Activated CD4-positive, CD25-positive, alpha-beta regulatory T cell treated with anti-CD3 and anti-CD28 coated beads, Interleukin-2, amount 50 U/mL, for 72 hours (primary cell): ENCODE measurements at places on chromosomes 4 and X.
A peak's percentile ranks its signal among the peaks of the same experiment; 100 is the strongest.

DNA sequence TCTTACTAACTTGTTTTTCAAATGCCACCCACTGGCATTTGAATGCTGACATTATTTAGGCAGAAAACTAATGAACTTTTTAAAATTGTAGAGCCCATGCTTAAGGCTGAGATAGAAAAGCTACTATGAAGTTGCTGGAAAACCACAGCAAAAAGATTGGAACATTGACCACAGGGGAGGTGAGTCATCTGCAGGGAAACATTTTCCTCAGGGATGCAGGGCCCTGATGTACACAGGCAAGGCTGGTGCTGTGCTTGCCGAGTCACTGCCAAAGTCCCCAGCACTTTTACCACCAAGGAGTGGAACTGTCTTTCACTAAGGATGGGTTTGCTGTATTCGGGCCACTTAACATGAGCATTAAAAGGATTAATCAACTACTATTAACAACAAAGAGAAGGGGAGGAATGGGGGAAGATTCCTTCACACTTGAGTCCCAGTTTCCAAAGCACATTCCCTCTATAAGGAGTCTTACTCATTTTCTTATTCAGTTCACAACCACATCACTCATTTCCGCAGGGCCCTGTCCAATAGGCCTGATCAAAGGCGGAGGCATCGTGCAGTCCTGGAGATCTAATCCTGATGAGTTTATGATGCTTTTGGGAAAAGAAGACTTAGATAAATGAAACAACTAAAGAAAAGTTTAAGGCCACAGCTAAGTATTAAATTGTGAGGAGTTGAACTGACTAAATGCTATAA is 202.9 kb upstream of the NPY2R start:
- no peak for DNase-seq

GRCh38 chr4:108700081-108700757 is 49.8 kb downstream of the OSTC start:
- no peak for DNase-seq

DNA sequence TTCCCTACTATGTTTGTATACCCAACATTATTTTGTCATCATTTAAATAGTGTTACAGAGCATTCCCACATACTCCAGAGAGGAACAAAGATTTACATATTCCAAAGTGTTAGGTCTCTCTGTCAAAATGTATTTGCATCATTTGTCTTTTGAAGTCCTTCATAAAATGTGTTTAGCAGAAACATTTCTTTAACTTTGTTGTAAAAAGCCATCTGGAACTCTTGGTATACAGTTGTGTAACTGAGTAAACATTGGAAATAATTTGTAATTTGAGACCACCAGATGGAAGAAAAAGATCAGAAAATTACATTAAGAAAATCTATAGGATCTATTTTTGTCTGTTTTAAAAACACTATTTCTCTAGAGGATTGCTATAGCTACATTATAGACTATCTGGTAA is 56.6 kb upstream of the ALB start:
- DNase-seq = no peak

DNA sequence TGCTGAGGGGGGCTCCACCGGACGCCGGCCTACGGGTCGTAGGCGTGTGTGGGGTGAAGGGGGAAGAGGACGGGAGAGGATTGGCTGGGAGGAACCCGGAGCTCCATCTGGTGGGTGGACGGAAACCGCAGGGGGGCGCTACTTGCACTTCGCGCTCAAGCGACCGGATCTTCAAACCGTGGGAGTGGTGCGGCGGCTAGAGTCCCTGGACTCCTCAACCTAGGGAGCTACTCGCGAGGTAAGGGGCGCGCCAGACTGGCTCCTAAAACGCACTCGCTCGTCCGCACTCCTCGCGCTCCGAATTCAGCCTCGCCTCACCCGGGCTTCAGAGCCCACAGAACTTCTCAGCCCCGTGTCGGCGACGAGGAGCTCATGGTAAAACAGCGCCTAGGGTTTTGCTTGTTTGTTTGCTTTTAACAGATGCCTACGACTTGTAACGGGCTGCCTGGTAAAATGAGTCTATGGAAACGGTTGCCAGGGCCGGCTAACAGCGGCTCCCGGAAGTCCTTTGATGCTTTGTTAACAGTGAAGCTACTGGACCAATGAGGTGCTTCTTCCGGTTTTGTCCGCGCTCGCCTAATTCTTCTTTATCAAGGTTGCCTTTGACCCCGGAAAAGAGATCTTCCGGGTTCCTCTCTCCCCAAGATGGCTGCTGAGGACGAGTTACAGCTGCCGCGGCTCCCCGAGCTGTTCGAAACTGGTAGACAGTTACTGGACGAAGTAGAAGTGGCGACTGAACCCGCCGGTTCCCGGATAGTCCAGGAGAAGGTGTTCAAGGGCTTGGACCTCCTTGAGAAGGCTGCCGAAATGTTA is at the start of gene IGBP1:
Gene IGBP1, plus strand, starts transcription at position 145 of the 813 bp plus-strand sequence. Its CDS starts 501 bp downstream, at position 646.
- peak; percentile 60 for DNase-seq

DNA sequence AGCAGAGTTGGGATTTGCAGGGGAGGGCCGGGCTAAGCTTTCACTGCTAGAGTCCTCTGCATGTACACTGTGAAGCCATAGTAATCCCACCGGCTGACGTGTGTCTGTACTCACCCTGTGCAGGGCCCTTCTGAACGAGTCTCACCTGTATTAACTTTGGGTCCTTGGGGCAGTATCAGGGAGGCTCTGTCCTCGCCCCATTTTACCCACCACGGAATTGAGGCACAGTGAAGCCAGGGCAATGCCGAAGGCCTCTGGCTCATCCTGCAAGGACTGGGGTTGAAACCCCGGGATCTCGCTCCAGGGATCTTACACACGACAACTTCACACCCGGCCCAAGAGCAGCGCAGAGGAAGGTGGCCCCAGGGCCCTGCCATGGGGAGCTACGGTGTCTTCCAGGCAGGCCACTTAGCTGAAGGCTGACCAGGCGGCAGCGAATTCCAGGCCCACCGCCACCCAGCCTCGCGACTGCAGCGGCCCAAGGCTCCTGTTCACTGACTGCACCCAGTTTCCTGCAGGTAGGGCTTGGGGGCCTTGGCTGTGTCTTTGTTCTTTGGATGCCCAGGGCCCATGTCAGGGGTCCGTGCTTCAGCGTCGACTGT is 75.5 kb upstream of the ADRA2C start:
- DNase-seq = no peak
